Psoas muscle (tissue), 8 donors: ENCODE measurements at places on chromosomes 4 and X.

- no peak for DNase-seq
Observed at GRCh38 chrX:15016051-15016450, 142.8 kb downstream of the MOSPD2 start.

DNA sequence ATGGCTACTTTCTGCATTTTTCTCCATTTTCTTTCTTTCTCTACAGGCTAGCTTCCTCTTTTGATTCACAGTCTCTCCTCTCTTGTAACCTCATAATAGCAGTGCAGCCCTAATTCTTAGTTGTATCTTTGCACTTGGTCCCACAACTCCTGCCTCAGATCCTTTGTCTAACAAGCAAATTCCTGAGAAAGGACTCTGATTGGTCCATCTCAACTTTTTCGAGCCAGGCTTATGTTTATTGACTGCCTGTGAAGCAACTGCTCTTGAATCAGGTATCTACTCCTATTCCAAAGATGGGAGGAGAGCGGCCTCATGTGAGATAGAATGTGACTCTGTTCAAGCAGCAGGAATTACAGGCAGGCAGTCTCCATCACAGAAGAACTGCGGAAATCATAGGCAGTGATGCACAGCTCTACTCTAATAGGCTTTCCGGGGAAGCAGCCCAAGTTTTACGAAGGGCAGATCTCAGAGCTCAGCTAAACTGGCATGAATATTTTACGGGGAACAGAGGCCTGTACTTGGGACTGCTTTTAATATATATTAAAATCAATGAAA, 123.5 kb downstream of the GABRB1 start:
- no peak for DNase-seq

- no peak for DNase-seq
Observed at GRCh38 chrX:98299785-98300184, 1416.1 kb downstream of the RPA4 start.

DNA sequence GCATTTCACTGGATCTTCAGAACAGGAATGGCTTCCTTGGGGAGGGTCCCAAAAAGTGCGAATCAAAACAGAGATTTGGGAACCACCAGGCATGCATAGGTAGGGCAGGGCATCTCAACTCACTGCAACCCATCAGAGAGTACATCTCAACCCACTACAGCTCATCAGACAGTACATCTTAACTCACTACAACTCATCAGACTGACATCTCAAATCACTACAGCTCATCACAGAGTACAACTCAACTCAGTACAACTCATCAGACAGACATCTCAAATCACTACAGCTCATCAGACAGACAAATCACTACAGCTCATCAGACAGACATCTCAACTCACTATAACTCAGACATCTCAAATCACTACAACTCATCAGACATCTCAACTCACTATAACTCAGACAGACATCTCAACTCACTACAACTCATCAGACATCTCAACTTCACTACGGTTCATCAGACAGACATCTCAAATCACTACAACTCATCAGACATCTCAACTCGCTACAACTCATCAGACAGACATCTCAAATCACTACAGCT, 47.5 kb upstream of the CLDN34 start:
- DNase-seq, result no peak
